ENCODE measurements at places on chromosomes 3 and 15.

GRCh38 chr15:78461171-78461888 lies 23.3 kb downstream of the IREB2 start:
- no peak for DNase-seq

GRCh38 chr15:76495487-76495886 lies 158.9 kb downstream of the ISL2 start:
- no peak for DNase-seq

GRCh38 chr3:193149998-193150397 lies 91.0 kb upstream of the PLAAT1 start:
- DNase-seq: no peak

DNA sequence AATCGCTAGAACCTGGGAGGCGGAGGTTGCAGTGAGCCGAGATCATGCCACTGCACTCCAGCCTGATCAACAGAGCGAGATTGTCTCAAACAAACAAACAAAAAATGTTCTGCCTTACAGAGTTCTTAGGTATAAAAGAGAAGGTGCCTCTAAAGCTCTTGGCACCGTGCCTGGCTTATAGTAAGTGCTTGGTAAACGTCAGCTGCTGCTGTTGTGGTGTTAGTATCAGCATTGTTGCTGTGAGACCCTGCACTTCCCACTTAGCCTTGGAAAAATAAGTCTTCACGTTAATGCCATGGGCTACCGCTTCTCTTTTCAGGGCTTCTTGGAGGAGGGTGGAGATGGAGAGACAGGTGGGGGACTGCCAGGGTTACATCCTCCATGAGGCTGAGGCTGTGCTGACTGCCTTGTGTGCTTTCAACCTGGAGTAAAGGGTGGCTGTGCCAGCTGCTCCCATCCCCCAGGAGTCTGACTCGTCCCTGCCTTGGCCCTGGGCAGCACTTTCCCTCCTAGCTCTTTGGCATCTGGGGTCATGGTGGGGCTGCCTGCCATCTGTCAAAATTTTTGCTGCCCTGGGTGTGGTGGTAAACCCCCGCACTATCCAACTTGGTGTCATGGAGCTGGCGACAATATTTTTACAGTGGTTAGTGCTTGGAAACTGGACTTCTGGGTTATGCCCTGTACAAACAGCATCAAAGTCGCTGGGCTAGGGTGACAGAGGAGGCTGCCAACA lies 17.8 kb downstream of the FLNB start:
- no peak for DNase-seq

- no peak for DNase-seq
These were observed 137.9 kb downstream of the XXYLT1 start for GRCh38 chr3:195133013-195133412.

DNA sequence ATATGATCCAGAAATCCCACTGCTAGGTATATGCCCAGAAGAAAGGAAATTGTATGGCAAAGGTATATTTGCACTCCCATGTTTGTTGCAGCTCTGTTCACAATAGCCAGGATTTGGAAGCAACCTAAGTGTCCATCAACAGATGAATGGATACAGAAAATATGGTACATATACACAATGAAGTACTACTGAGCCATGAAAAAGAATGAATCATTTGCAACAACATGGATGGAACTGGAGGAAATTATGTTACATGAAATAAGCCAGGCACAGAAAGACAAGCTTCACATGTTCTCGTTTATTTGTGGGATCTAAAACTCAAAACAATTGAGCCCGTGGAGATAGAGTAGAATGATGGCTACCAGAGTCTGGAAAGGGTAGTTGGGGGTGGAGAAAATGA lies 55.5 kb upstream of the BDH1 start:
- DNase-seq: no peak

GRCh38 chr3:178182337-178182779 lies 353.9 kb upstream of the KCNMB2 start:
- no peak for DNase-seq

DNA sequence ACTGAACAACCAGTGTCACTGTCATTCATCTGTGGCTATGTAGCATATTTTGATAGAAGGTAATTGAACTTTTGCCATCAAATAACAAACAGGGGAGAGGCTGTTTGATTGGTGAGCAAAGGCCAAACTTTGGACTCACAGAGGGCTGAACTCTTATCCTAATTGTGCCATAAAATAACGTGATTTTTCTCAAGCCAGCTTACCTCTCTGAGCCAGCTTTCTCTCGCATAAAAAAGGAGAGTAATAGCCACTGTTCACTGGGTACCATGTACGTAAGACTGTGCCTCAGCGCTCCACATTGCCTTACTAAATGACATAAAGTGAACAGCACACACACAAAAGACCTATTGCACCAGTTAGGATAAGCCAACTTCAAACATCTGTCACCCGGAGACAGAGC lies 216.9 kb downstream of the LRTM1 start:
- DNase-seq: no peak

DNA sequence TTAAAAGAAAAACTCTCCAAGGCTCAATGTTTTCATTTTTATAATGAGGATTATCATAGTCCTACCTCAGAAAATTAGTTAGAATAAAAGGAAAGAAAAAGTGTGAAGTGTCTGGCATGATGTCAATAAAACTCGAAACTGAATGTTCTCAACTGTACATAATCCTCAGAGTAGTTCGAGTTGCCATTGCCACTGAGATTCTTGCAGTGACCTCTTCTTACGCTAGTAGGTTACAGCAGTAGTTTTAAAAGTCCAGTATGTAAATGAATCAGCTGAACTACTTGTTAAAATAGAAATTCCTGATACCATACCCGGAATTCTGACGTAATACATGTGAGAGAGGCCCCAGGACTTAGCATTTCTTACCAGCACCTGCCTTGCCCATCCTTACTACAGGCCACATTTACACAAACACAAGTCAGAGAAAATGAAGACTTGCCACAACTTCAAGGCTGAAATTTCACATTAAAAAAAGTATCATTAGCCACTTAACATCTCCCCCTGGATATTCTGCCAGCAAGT lies 502.6 kb downstream of the FGF12 start:
- no peak for DNase-seq

DNA sequence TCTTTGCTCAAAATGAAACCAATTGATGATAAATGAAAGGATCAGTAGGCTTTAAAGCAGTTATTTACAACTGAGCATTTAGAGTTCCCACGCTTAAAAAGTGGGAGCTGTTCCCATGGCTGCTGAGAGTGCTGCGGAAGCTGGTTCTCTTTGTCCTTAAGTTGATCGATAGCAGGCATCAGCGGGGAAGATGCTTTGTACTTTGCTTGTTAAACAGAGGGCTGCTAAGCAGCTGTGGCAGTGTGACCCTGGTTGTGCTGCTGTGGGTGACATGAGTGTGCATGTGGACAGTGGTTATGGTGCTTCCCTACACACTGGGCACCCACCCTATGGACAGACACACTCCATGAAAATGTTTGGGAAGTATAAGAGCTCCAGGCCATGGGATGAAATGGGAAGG lies 96.3 kb downstream of the PTPRG start:
- DNase-seq: no peak

GRCh38 chr15:70866982-70867641 lies 13.2 kb upstream of the LARP6 start:
- no peak for DNase-seq

GRCh38 chr3:9404680-9405079 lies 7.3 kb downstream of the SETD5 start:
- no peak for DNase-seq

- peak; percentile 59 for DNase-seq
These were observed 148.7 kb downstream of the LRRK1 start for GRCh38 chr15:101067660-101068522.

- no peak for DNase-seq
These were observed 41.1 kb downstream of the LIMD1 start for GRCh38 chr3:45635475-45636256.

GRCh38 chr15:40279437-40280141 lies 3.3 kb downstream of the ANKRD63 start:
- DNase-seq: no peak

GRCh38 chr15:74631935-74632560 lies 16.4 kb downstream of the CLK3 start:
- peak; percentile 70 for DNase-seq
